HFFc6 (cell line): ENCODE measurements at places on chromosomes 3 and 15. TPM values are rescaled to one million over a fixed set of nuclear protein-coding genes. Genes with fewer than 3 reads are reported as not detected.

DNA sequence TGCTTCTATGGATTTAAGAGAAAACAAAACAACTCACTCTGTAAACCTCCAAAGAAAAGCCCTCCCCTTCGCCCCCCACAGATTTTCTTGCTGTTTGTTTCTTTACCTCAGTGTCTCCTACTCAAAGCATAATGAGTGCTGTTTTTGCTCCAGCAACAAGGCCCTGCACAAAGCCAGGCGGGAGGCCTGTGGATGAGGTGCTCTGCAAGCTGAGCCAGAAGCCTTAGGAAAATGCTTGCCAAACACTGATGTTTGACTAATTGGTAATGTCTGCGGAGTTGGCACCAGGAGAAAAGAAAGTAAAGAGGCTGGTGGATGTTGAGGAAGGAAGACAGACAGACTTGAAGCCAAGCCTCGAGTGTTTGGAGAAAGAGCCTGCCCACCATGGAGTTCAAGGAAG is 99.7 kb downstream of the RARB start:
- H3K36me3 ChIP-seq: peaks cover 8% of the 10 kb centered on the region; the same call in 1 of the 2 replicates
- peaks cover 9% of the 10 kb centered on the region for H3K27me3 ChIP-seq
- no peak overlapping the region for H3K4me3 ChIP-seq
- peaks cover 5% of the 10 kb centered on the region; the same call in 1 of the 2 replicates for H3K4me1 ChIP-seq

DNA sequence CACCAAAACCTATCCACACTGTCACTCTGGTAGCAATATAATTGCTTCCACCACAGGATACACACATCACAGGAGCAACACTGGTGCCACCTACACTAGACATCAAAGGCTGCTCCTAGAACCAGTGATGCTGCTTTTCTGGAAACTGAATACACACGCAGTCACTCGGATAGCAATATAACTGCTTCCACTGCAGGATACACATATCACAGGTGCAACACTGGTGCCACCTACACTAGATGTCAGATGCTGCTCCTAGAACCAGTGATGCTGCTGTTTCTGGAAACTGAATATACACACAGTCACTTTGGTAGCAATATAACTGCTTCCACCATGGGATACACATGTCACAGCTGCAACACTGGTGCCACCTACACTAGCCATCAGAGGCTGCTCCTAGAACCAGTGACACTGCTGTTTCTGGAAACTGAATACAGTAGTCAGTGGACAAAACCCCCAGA is 6.9 kb upstream of the TNFSF10 start:
- no peak overlapping the region for H3K4me3 ChIP-seq
- H3K27ac ChIP-seq: no peak overlapping the region
- H3K4me1 ChIP-seq: peaks cover 7% of the 10 kb centered on the region
- DNase-seq: no peak
- H3K27me3 ChIP-seq: peaks cover 4% of the 10 kb centered on the region

DNA sequence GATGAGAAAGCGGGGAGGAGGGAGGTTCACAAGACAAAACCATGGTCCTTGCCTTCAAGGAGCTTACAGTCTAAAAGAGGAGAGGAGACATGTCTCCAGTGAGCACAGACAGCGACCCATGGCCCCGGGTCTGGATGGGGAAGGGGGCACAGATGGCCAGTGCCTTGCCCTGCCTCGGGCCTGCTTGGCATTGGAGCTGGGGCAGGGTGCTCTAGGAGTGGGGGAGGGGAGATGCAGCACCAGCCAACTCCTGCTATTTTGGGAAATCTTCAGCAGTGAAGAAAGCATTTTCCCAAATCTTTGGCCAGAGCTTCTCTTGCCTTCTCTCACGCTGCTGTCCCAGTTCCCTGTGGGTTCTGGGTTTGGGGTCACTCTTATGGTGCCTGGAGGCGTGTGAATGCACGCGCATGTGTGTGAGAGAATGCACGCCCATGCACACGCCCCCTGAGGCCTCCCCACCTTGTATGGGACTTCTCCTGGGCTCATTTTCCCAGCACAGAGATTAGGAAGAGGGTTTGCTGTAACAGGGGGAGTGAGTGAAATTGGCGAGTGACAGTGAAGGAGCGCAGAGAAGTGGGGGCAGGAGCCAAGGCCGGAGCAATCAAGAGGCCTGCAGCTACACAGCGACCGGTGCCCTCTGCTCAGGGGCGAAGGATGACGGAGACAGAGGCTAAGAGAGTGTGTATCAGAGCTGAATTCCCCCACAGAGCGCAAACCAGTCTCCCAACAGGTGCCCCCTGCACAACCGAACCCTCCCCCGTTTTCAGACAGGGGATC is 71.5 kb downstream of the SEMA5B start:
- peaks cover 58% of the 10 kb centered on the region for H3K27me3 ChIP-seq
- DNase-seq: no peak
- no peaks in the 10 kb centered on the region for H3K36me3 ChIP-seq
- no peak overlapping the region for H3K27ac ChIP-seq

DNA sequence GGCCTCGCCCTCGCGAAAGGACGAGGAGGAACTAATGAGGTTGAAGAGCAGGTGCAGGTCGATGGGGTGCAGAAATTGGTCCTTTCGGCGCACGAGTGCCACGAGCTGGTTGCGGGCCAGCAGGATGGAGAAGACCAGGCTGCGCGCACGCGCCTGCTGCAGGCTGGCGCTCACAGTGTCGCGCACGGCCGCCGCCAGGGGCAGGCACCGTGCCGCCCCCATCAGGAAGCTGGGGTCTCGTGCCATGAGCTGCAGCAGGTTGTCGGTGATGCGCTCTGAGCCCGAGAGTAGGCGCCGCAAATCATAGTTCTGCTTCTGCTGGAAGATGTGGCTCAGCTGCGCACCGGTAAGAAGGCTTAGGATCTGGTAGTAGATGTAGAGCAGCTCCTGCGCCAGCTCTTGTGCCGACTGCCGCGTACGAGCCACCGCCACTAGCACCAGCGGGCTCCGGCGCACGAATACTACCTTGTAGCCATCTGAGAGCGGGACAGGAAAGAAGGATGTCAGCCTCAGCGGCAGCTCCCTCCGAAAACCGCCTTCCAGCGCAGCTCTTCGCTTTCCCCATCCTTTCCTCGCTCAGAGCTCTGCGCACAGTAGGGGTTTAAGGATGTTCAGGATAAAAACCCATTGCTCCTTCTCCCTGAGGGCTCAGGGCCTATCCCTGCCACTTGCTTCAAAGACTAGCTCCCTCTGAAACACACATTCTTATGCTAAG is 6.9 kb upstream of the MST1R start:
- H3K27ac ChIP-seq: no peak overlapping the region
- H3K4me3 ChIP-seq: no peak overlapping the region
- peaks cover 3% of the 10 kb centered on the region for H3K27me3 ChIP-seq
- DNase-seq: no peak
- peaks cover 4% of the 10 kb centered on the region; the same call in 1 of the 2 replicates for H3K36me3 ChIP-seq

DNA sequence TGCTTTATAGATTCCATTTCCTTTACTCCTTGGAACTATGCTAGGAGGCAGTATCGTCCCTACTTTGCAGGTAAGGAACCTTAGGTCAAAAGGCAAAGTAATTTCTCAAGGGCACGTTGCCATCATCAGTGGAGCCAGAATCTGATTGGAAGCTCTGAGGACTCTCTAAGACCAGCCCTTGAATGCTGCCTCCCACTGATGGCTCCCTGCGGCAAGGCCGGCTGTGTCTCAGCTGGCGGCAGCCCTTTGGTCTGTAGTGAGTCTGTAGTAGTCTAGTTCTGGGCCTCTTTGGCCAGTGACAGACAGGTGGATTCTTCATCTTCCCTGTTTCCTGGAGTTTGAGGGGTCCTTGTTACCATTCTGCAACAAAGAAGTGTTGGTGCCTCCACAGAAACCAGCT is 76.2 kb downstream of the PCCB start:
- no peaks in the 10 kb centered on the region for H3K4me1 ChIP-seq
- H3K27me3 ChIP-seq: no peaks in the 10 kb centered on the region
- no peak overlapping the region for H3K4me3 ChIP-seq
- H3K27ac ChIP-seq: no peak overlapping the region
- no peak for DNase-seq

GRCh38 chr15:43769584-43770228 is 7.1 kb downstream of the ELL3 start:
- H3K27ac ChIP-seq: no peak overlapping the region
- H3K4me3 ChIP-seq: no peak overlapping the region
- no peaks in the 10 kb centered on the region for H3K27me3 ChIP-seq
- peaks cover 30% of the 10 kb centered on the region; the same call in 1 of the 2 replicates for H3K36me3 ChIP-seq

GRCh38 chr3:16795581-16795980 is 89.2 kb upstream of the PLCL2 start:
- no peak overlapping the region for H3K27ac ChIP-seq
- no peak overlapping the region for H3K4me3 ChIP-seq
- no peak for DNase-seq
- 0 out of 2 replicates have a peak, but pooled peaks cover 4% of the 10 kb centered on the region for H3K27me3 ChIP-seq
- H3K36me3 ChIP-seq: no peaks in the 10 kb centered on the region
- H3K4me1 ChIP-seq: peaks cover 11% of the 10 kb centered on the region

- H3K27me3 ChIP-seq: peaks cover 56% of the 10 kb centered on the region
- H3K27ac ChIP-seq: no peak overlapping the region
- no peaks in the 10 kb centered on the region for H3K36me3 ChIP-seq
- no peak overlapping the region for H3K4me3 ChIP-seq
- no peaks in the 10 kb centered on the region for H3K4me1 ChIP-seq
These were observed 67.9 kb upstream of the TMEM115 start for GRCh38 chr3:50427217-50427616.

- no peak for DNase-seq
- H3K4me1 ChIP-seq: no peaks in the 10 kb centered on the region
- no peak overlapping the region for H3K27ac ChIP-seq
- no peak overlapping the region for H3K4me3 ChIP-seq
- H3K36me3 ChIP-seq: peaks cover 4% of the 10 kb centered on the region; the same call in 1 of the 2 replicates
These were observed 115.6 kb downstream of the ADAMTSL3 start for GRCh38 chr15:83769411-83769999.

GRCh38 chr3:41120460-41120859 is 78.8 kb upstream of the CTNNB1 start:
- no peak for DNase-seq
- peaks cover 2% of the 10 kb centered on the region; the same call in 1 of the 2 replicates for H3K27me3 ChIP-seq
- H3K36me3 ChIP-seq: no peaks in the 10 kb centered on the region

GRCh38 chr3:57518276-57518915 is 25.7 kb downstream of the DNAH12 start:
- H3K27ac ChIP-seq: no peak overlapping the region
- H3K4me3 ChIP-seq: peak overlapping the region; percentile 12
- DNase-seq: no peak
- peaks cover 16% of the 10 kb centered on the region for H3K4me1 ChIP-seq
- H3K27me3 ChIP-seq: peaks cover 9% of the 10 kb centered on the region; the same call in 1 of the 2 replicates

DNA sequence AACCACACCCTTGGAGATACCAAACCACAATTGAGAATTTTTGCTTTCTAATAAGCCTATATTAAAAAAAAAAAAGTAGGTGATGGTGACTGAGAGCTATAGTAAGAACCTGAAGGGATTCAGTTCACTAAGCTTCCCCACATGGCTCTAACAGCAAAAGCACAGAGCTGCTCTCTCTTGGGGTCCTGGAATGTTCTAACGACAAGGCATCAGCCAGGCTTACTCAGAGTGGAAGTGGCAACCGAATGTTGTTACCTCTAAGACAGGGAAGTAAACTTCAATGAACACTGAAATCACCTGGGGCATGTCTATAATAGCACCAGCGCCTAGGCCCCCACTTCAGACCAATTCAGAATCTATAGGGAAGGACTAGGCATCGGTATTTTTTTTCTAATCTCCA is 397.7 kb downstream of the MAGI1 start:
- no peak overlapping the region for H3K4me3 ChIP-seq
- H3K4me1 ChIP-seq: peaks cover 7% of the 10 kb centered on the region; the same call in 1 of the 2 replicates
- no peak for DNase-seq
- H3K27ac ChIP-seq: no peak overlapping the region
- H3K36me3 ChIP-seq: no peaks in the 10 kb centered on the region

- H3K4me3 ChIP-seq: no peak overlapping the region
- H3K36me3 ChIP-seq: no peaks in the 10 kb centered on the region; the same call in 1 of the 2 replicates
- DNase-seq: no peak
- 0 out of 2 replicates have a peak, but pooled peaks cover 5% of the 10 kb centered on the region for H3K4me1 ChIP-seq
- H3K27me3 ChIP-seq: no peaks in the 10 kb centered on the region; the same call in 1 of the 2 replicates
These were observed 82.9 kb downstream of the ARRDC4 start for GRCh38 chr15:98043160-98044014.

- no peak overlapping the region for H3K4me3 ChIP-seq
- H3K36me3 ChIP-seq: peaks cover 36% of the 10 kb centered on the region
- H3K4me1 ChIP-seq: peaks cover 37% of the 10 kb centered on the region
- no peak for DNase-seq
These were observed 138.6 kb downstream of the FMN1 start for GRCh38 chr15:33055962-33056361.

- H3K4me3 ChIP-seq: peak overlapping the region; percentile 0; the same call in 1 of the 2 replicates
- H3K36me3 ChIP-seq: peaks cover 20% of the 10 kb centered on the region
- no peak for DNase-seq
- no peaks in the 10 kb centered on the region; the same call in 1 of the 2 replicates for H3K27me3 ChIP-seq
These were observed 29.1 kb downstream of the RUVBL1 start for GRCh38 chr3:128094295-128095151.

GRCh38 chr3:43728947-43729346 is 38.2 kb downstream of the ABHD5 start:
- no peak for DNase-seq
- H3K36me3 ChIP-seq: peaks cover 8% of the 10 kb centered on the region
- no peaks in the 10 kb centered on the region; the same call in 1 of the 2 replicates for H3K27me3 ChIP-seq
- H3K4me3 ChIP-seq: no peak overlapping the region

- no peak for DNase-seq
- no peaks in the 10 kb centered on the region; the same call in 1 of the 2 replicates for H3K27me3 ChIP-seq
- peaks cover 25% of the 10 kb centered on the region for H3K36me3 ChIP-seq
- no peak overlapping the region for H3K27ac ChIP-seq
- no peak overlapping the region for H3K4me3 ChIP-seq
These were observed 3.7 kb downstream of the TMEM42 start for GRCh38 chr3:44865272-44866035.

- no peaks in the 10 kb centered on the region; the same call in none of the 2 replicates for H3K36me3 ChIP-seq
- H3K4me1 ChIP-seq: peaks cover 8% of the 10 kb centered on the region; the same call in 1 of the 2 replicates
- DNase-seq: no peak
- no peak overlapping the region for H3K27ac ChIP-seq
- no peak overlapping the region for H3K4me3 ChIP-seq
- H3K27me3 ChIP-seq: no peaks in the 10 kb centered on the region
These were observed 703.8 kb upstream of the NR2F2 start for GRCh38 chr15:95626501-95627361.

DNA sequence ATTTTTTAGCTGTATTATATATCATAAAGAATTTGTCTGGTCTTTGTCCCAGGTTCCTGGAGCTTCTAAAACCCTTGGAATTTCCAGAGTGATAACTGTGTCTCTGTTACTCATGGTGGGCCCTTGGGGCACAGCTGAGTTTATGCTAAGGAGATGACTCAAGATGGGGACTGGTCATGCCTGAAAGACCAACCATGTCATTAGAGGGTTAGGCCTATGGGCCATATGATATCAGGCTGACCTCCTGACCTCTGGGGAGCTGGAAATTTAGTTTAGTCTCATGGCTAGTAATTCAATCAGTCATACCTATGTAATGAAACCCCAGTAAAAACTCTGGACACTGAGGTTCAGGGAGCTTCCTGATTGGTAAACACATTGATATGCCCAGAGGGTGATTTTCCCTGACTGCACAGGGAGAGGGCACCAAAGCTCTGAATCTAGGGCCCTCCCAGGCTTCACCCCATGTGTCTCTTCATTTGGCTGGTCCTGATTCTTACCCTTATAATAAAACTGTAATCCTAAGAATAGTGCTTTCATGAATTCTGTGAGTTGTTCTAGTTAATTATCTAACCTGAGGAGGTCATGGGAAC is 69.6 kb downstream of the EEFSEC start:
- H3K27me3 ChIP-seq: peaks cover 3% of the 10 kb centered on the region
- no peak overlapping the region for H3K27ac ChIP-seq
- peaks cover 16% of the 10 kb centered on the region for H3K4me1 ChIP-seq

GRCh38 chr3:158519776-158520175 is 51.2 kb upstream of the MLF1 start:
- H3K27ac ChIP-seq: no peak overlapping the region
- DNase-seq: no peak
- H3K27me3 ChIP-seq: no peaks in the 10 kb centered on the region

The FEZF2 gene
- not detected in 2 replicates for total RNA-seq

The ZNF502 gene
- 0.12 to 0.51 TPM (median 0.29 TPM) in 3 replicates for total RNA-seq

The NLGN1 gene
- 9.1 to 13.7 TPM (median 11.0 TPM) in 3 replicates for total RNA-seq

The ANKRD34C gene
- not detected in 3 replicates for total RNA-seq

The USP50 gene
- not detected in 3 replicates for total RNA-seq

The GABRR3 gene
- not detected in 3 replicates for total RNA-seq

The GPR87 gene
- total RNA-seq: not detected in 2 replicates
